ENCODE measurements at places on chromosomes 1 and 21.

DNA sequence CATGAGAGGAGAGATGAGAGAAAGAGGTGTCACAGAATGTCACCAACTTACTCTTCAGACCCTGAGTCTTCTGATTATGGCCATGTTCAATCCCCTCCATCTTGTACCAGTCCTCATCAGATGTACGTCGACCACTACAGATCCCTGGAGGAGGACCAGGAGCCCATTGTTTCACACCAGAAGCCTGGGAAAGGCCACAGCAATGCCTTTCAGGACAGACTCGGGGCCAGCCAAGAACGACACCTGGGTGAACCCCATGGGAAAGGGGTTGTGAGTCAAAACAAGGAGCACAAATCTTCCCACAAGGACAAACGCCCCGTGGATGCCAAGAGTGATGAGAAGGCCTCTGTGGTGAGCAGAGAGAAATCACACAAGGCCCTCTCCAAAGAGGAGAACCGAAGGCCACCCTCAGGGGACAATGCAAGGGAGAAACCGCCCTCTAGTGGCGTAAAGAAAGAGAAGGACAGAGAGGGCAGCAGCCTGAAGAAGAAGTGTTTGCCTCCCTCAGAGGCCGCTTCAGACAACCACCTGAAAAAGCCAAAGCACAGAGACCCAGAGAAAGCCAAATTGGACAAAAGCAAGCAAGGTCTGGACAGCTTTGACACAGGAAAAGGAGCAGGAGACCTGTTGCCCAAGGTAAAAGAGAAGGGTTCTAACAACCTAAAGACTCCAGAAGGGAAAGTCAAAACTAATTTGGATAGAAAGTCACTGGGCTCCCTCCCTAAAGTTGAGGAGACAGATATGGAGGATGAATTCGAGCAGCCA, 8.0 kb downstream of the ELOA start:
- DNase-seq: no peak

DNA sequence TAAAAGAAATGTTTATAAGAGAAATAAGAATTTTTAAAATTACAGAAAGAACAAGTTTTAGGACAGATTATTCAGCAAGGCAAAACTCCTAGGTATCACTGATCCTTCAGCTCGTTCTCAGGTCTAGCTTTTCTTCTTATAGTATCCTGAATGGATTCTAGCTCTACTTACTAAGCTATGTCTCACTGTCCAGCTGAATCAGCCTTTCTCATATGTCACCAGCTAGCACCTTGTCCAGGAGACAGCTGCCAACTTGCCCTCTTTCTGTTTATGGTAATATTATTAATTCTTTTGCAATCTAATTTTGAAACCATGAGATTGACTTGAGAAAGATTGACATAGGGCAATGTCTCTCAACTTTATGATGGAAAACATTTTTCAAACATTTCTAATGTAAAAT, 159.9 kb downstream of the LYPLAL1 start:
- DNase-seq: no peak

DNA sequence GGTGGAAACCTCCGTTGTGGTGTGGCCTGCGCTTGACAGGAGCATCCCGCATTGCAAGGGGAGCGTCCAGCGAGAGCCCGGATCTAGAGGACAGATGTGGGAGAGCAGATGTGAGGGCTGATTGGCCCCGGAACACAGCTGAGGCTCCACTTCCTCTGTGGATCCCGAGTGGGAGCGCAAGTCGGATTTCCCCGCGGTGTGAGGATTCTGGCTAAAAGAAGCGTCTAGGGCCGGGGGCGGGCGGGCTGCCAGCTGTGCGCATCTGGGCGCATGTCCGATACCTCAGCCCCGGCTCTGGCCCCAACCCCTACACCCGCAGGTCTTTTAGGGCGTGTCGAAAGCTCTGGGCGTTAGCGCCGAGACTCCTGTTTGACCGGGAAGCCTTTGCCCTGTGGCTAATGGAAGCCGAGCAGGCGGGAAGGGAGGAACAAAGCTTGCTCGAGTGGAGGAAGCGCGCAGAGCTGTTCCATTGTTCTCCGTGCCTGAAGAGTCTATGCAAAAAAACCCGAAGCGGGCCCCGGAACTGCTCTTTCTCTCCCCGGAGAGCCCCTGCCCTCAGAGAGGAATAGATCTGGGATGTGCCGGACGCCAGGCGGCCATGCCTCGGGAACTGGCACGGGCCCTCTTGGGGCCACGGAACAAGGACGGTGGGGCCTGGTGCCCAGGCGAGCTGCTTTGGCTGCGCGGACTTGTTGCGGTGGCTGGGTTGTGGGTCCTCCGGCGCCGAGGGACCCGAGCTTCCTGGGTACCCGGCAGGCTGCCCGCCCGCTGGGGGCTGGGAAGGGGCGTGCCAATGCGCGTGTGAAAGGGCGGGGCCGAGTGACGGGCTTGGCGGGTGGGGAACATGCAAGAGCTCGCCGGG, 111.1 kb downstream of the NAV1 start:
- no peak for DNase-seq

GRCh38 chr21:43850728-43851295, 14.2 kb upstream of the AGPAT3 start:
- no peak for DNase-seq

- no peak for DNase-seq
These were observed 51.5 kb downstream of the FOXO6 start for GRCh38 chr1:41412748-41413147.

DNA sequence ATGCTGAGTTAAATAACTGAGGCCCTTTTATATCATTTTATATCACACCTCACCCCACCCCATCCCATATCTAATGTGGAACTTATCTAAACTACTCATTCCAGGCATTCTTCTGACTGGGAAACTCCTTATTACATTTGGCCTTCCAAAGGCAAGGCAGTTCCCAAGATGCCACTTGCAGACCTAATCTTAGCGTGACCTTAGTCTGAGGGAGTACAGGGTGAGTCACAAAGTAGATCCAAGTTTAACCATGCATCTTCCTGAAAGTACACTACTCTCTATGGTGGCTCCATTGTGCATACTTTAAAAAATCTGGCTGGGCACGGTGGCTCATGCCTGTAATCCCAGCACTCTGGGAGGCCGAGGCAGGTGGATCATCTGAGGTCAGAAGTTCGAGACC, 353.6 kb upstream of the C1orf87 start:
- DNase-seq: no peak

GRCh38 chr1:10646347-10646861, 150.0 kb downstream of the CASZ1 start:
- no peak for DNase-seq

- peak; percentile 16 for DNase-seq
These were observed at the start of gene PLXNA2 for GRCh38 chr1:208243967-208244916. TSS of gene PLXNA2 (minus strand) at chr1:208244384. CDS start at chr1:208217922, 26,462 bp downstream.

DNA sequence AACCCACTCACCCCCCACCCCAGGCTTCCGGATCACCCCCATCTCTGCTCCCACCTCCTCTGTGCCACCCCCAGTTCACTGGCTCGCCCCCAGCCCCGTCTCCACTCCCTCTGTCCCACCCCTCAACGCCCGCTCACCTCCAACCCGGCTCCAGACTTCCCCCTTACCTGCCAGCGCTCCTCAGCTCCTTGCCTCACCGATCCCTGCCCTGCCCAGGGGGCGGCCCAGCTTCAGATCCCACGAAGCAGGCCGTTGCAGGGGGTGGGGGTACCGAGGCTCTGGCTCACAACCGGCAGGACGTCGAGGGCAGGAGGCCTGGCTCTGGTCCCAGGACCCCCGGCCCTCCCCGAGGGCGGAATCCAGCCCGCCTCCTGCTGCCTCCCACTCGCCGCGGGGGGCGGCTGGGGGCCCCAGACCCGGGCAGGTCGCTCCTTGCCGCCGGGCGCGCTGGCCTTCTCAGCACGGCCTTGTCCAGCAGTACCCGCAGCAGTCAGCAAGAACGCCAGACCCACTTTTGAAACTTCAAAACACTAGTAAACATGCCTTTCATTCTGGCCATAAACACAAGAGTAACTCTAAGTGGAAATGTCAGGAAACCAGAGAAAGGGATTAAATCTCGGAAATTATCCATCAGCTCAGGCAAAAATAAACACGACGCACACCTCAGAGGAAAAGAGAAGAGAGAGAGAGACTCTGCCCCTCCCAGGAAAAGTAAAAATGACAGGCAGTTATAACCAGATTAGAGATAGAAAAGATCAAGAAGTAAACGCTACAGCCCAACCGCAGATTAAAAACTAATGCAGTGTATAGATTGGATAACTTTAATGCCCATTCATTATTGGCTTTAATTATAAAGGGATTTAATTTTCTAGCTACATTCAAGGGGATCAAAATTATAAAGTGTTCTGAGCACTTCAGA, 1.0 kb upstream of the FAM89A start:
- DNase-seq: no peak

- no peak for DNase-seq
These were observed 39.1 kb downstream of the MATN1 start for GRCh38 chr1:30684259-30684658.

DNA sequence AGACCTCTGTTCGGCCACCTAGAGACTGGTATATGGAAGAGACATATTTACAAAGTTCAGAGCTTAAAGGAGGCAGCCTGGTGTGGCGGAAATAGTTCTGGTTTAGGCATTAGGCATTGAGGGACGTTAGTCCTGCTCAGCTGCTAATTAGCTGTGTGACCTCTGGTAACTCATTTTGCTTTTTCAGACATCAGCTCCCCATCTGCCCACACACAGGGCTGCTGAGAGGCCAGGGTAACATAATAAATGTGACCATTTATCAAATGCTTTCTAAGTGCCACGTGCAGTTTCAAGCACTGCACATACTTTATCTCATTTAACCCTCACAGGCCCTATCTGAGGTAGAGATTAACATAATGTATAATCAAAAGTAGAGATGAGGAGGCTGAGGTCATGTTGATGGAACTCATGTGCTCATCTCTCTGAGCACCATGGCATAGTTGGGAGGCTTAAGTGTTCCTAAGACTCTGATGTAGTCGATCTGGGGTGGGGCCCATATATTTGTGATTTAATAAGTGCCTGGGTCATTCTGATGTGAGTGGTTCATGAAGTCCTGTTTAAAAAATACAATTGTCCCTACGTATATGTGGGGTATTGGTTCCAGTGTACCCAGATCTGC, 267.2 kb upstream of the PLXNA2 start:
- no peak for DNase-seq

DNA sequence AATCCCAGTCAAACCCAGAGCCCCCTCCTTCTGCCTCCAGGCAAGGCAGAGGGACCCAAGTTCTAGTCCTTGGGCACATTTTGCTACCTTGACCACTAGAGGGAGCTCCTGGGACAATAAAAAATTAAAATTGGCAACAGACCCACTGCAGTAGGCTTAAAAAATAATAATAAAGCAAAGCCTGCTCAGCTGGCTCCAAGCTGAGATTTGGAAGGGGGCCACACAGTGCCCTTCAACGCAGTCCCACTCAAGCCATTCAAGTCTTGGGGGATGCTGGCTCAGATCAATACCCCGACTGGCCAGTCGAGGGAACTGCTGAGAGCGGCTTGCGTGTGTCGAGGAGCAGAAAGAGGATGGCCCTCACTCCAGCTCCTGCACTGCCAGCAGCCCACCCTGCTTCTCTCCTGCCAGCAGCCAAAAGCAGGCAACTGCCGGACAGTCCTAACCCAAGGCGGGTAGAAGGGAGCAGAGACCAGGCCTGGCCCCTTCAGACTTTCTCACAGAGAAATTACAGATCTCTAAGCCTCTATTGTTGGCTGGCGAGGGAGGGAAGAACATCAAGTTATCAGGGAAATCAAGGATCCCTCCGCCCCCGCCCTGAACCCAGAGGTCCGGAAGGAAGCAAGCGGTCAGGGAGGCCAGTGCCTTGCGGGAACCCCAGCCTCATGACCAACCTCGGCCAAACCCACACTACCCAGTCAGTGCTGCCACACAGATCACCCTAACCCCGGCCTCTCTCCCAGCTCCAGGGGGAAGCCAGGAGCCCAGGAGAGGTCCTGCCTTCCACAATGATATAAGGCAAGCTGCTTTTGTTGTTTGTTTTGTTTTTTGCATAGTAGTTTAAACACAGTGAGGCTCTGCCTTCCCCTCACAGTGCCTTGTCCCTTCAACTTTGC, 4.9 kb upstream of the ALDH4A1 start:
- DNase-seq: no peak

DNA sequence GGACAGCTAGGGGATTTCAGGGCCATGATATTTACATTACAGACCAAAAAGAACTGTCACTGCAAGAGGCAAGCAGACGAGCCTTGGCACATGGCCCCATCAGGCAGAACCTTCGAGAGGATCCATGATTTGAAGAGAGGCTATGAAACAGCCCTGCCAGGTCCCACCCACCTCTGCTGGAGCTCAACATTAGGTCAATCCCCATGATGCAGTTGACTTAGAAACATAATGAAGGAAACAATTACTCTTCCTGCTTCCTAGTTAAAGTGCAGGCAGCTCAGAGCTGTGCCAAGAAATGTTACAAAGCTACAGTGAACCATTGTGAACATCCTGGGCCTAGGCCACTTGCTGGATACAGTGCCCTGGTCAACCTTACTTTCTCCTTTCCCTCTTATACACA, 41.7 kb upstream of the PTCH2 start:
- DNase-seq: no peak

DNA sequence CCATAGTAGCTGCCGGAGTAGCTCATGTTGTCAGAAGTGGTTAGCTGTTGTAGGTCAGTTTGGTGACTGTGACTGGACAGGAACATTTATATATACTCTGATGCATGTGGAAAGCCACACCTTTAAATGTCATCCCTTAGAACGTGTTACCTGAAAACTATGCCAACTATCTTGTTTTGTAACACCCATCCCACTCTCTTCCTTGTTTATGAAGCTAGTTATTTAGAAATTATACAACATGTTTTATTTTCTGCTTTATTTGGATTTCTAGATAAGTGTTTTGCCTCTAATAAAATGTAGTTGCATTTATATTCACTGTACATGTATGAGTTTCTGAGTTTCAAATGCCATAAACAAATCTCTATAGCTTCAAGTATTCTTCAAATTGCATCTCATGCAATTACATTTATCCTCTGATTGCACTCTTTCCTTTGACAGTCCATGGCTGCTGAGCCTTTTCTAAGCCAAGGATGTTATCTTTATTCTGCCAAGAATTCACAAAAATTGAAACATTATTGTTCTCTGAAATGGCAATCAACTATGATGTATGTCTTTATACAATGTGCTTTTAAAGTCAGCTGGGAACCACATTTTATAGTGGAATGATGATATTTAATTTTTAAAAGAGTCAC, at the start of gene KRTAP19-7:
Gene KRTAP19-7, minus strand, starts transcription at position 51 of the 632 bp plus-strand sequence. Its CDS starts 25 bp downstream, at position 26.
- no peak for DNase-seq

DNA sequence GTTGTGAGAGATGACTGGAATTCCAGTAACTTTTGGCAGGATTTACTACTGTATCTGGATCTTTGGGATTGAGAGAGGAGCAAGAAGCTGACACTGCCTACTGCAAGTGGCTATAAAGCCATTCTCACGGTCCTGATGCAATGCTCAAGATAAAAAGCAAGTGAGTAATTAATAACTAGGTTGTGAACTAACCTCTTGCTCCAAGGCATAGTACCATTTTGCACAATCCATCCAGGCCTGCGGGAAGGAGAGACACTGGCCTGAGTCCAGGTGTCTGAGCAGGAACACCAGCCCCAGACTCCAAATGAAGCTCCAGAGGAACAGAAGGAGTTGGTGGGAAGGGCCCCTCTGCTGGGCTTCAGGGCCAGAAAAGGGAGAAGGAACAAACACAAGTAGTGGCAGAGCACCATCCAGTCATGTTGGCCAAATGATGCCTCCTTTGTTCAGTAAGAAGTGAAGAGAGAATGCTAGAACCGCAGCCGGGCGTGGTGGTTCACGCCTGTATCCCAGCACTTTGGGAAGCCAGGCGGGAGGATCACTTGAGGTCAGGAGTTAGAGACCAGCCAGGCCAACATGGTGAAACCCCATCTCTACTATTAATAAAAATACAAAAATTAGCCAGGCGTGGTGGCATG, 9.9 kb upstream of the SLC45A3 start:
- no peak for DNase-seq

- DNase-seq: no peak
These were observed 444 bp upstream of the MAP3K6 start for GRCh38 chr1:27367160-27367650.

- no peak for DNase-seq
These were observed 345.0 kb downstream of the NPHP4 start for GRCh38 chr1:5647234-5647633.
